ENCODE measurements at places on chromosomes 16 and 17.

DNA sequence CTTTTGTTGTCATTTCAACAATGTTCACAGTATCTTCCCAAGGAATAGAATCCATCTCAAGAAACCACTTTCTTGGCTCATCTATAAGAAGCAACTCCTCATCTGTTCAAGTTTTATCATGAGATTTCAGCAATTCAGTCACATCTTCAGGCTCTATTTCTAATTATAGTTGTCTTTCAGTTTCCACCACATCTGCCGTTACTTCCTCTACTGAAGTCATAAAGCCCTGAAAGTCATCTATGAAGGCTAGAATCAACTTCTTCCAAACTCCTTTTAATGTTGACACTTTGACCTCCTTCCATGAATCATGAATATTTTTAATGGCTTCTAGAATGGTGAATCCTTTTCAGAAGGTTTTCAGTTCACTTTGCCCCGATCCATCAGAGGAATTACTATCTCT is 102.1 kb downstream of the CDH13 start:
- no peak for DNase-seq

DNA sequence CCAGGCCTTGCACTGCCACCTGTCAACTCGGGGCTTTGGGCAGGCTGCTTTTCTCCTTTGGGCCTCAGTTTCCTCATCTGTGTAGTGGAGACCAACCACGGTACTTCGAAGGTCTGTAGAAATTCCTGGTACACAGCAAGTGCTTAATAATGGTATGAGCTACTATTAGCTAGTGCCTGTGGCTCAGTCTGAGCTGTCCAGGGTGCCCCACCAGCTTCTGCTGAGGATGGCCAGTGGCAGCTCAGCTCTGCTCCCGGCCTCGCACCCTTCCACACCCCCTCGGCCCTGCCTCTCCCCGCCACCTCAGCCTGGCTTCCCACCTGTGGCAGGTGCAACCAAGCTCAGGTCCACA is 26.2 kb upstream of the PLCG2 start:
- DNase-seq = no peak

DNA sequence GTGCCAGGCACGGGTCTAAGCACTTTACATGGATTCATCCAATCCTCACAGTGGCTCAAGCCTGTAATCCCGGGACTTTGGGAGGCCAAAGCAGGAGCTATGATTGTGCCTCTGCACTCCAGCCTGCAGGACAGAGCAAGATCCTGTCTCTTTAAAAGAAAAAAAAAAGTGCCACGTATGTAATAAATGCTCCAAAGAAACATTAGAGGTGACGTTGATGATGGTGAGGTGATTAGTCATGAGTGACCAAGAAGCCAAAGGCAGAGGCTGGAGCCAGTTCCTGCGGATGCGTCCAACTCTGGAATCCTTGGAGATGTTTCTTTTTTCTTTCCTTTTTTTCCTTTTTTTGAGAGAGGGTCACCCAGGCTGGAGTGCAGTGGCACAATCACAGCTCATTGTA is 59.4 kb upstream of the SIAH1 start:
- DNase-seq = no peak

- no peak for DNase-seq
Observed at GRCh38 chr17:41624208-41625101, at the start of gene KRT17. Gene KRT17 (minus strand): TSS chr17:41624575. CDS start chr17:41624509, 66 bp downstream.

DNA sequence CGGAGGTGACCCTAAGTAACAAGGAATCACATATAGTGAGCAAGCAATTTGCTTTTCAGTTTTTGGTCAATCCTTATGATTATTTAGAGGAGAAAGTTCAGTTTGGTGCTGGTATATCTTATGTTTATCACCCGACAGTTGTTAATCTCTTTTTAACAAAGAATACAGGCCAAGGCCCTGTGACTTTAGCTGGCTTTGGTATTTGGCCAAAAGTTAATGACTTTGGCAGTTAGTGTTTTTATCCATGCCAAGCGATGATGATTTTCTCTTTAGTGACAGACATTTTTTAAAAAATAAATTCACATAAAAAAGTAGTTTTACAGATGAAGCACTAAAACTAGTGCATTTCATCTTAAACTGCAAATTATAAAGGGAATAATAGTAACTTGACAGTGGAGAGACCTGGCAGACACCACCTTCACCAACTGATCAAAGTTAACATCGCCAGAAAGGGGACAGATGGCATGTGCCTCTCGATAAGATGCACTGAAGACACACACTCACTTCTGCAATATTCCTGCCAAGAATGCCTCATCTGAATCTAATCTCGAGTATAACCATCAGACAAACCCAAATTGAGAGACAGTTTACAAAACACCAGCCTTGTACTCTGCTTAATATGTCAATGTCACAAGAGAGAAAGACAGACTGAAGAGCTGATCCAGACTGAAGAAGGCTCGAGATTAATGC is 6.9 kb downstream of the DEXI start:
- DNase-seq = no peak

DNA sequence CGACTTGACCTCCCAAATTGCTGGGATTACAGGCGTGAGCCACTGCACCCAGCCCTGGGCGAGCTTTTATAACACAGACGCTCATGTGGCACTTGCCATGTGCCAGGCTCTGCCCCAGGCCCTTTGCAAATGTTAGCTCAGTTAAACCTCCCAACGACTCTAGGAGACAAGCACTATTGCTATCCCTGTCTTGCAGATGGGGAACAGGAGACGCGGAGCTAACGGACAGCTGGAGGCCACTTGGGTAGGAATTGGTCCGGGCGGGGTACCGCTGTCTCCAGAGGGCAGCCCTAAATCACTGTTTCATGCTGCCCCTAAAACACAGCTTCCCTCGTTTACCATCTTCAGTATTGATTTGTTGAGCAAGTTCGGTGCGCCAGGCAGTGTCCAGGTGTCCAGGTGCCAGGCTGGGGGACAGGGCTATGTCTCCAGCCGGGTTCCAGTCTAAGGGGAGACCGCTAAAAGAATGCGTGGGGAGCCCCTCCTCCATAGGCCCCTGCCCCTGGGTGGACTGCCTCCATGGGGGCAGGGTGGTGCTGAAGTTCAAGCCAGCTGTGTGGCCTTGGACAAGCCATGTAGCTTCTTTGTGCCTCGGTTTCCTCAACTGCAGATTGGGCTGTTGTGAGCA is 23.7 kb downstream of the TMEM235 start:
- no peak for DNase-seq

DNA sequence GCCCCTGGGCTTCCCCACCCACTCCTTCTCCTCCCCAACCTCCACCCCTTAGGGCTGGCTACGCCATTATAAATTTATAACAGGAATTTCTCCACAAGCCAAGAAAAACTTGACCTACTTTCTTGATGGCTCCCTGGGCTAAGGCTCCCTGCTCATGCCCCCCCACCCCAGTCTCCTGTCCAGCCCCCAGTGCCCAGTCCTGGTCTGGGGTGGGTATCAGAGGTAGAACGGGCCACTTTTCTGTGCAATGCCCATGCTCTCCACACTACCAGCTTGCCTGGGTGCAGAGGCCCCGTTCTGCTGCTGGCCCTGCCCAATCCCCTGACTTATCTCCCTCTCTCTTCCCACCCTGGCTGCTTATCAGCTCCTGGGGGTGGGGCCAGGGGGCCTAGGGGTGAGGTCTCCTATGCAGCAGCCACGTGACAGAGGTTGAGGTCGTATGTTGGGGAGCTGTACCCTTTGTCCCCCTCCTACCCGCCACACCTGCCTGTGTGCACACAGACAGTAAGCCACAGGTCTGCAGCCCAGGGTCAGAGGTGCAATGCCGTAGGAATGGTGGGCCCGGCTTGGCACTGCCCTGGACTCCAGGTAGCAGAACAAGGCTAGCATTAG is 10.1 kb downstream of the THRA start:
- DNase-seq = no peak
